ENCODE measurements at places on chromosomes 2 and 18.

DNA sequence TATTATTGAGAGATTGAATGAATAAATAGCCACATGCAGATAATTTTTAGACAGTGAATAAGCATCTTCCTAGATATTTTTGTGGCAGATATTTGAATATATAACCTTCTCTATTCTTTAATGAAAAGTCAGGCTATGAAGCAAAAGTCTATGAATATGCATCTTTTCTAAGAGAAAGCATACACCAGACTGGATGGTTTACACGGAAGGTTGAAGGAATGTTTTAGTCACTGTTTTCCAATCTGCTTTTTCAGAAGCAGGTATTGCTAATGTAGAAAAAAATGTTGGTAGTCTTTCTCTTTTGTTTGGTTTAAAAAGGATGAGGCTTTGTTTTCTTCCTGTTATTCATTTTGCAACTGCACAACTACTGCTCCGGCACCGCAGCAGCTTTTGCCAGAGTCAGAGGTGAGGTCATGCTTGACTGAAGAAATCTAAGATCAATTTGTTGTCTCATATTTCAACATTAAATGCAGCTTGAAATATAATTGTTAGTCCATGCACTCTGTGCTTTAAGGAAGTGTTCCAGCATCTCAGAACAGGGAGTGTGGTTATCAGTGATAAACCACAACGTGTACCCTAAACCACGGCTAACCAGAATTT is 1540.8 kb upstream of the PIK3C3 start:
- no peak for DNase-seq

DNA sequence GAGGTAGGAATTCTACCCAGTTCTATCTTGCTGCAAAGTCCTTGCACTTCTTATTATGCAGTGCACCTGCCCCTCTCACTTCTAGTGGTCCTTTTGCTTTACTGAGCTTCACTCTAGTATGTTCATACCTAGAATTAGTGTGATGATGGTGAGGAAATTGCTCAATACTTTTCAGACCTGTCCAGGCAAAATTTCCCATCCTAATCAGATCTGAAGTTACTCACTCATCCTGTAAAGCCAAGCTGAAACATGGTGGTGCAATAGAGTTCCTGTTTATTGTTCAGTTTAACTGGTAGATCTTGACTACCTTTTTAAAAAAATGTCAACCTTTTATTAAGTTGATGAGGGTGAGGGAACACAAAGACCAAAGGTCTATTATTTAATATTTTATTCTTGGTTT is 12.6 kb upstream of the FIGN start:
- DNase-seq, result no peak

- DNase-seq, result no peak
These were observed 307.3 kb upstream of the FBXO11 start for GRCh38 chr2:48213646-48214045.

DNA sequence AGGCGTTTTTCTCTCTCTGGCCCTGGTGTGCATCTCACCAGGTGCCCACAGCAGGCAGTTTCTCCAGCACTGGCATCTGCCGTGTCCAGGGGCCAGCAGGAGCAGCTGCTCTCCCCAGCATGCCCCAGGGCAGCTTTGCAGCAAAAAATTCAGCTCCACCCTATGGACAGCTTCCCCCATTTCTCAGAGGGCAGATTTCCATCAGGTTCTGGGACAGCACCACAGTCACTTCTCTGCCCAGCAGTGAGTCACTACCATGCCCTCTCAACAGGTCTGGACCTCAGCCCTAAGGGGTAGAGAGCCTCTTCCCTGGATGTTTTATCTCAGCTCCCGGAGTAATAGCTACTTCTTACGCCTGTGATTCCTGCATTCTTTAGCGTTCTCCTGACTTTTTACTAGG is 170.2 kb upstream of the RAB12 start:
- DNase-seq, result no peak

DNA sequence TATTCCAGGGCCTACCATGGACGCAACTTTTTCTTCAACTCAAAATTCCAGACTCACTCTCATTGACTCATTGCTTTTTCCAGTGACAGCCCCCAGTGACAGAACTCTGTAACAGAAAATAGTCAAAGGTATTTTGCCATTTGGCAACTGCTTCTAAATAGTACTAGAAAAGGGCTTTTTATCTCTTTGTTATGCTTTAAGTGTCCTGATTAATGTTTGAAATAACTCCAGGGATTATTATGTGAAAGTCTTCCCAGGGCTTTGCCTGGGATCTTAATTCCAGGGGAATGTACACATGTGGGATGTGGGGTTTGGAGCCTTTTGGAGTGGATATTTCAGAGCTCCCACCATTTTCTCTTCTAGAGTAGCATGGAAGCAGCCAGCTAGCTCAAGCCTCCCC is 198.8 kb downstream of the KCNS3 start:
- no peak for DNase-seq

DNA sequence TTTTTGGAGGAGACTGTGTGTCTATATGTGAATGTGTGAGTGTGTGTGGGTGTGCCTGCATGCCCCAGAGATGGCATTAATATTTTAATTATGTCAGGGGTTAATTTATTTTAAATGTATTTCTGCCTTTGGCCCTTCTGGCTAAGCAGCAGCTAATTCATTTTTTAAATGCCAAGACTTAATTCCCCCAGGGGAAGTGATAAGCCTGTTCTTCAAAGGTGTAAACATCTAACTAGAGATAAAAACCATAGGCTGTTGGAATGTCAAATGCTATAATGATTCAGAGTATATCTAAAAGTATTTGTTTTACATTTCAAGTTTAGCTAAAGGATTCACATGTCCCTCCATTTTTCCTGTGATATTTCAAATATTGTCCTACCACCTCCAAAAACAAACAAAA is 184.7 kb downstream of the SPP2 start:
- no peak for DNase-seq

Measured in activated CD4-positive, alpha-beta T cell treated with anti-CD3 and anti-CD28 coated beads for 4 hours (primary cell).